MCF 10A (cell line): ENCODE measurements at places on chromosomes 2 and 18.
A peak's percentile ranks its signal among the peaks of the same experiment; 100 is the strongest.

GRCh38 chr2:206163251-206163880 is 3.7 kb downstream of the EEF1B2 start:
- H3K4me3 ChIP-seq = no peak overlapping the region
- peaks cover 12% of the 10 kb centered on the region for H3K4me1 ChIP-seq
- H3K27ac ChIP-seq = no peak overlapping the region
- peaks cover 75% of the 10 kb centered on the region for H3K36me3 ChIP-seq
- no peaks in the 10 kb centered on the region for H3K27me3 ChIP-seq

DNA sequence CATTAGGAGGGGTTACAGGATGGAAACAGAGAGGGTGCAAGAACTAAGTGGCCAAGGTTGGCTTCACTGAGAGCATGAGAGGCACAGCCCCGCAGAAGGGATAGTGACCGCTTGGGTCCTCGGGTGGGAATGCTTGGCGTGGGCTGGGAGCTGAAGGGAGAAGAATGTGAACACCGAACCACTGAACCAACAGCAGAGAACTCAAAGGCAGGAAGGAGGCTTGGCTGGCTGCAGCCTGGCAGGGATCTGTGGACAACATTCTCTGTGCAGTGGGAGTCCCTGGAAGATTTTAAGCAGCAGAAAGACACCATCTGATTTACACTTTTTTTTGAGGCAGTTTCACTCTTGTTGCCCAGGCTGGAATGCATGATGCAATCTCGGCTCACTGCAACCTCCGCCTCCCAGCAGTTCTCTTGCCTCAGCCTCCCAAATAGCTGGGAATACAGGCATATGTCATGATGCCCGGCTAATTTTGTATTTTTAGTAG is 33.9 kb downstream of the SOWAHC start:
- no peaks in the 10 kb centered on the region for H3K36me3 ChIP-seq
- H3K27me3 ChIP-seq = no peaks in the 10 kb centered on the region
- DNase-seq = no peak

DNA sequence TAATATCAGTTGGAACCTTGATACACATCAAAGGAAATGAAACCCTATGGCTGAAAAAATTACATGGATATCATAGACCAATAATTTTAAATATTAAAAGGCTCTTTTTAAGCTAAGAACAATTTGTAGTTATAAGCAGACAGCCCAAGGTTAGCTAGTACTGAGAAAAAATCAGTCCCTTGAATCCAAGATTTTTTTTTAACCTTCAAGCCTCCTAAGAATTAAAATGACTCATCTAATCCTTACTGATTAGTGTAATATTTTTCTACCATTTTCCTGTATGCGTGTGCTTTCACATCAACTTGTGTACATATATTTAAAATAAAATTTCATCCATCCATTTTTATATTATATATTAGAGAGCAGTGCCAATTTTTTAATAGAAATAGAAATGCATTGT is 1004.9 kb upstream of the ZEB2 start:
- H3K27me3 ChIP-seq = no peaks in the 10 kb centered on the region
- H3K36me3 ChIP-seq = no peaks in the 10 kb centered on the region
- no peak for DNase-seq
- H3K27ac ChIP-seq = no peak overlapping the region
- no peak overlapping the region for H3K4me3 ChIP-seq

GRCh38 chr2:104408266-104408665 is 445.6 kb upstream of the POU3F3 start:
- no peak for DNase-seq
- H3K27me3 ChIP-seq = peaks cover 81% of the 10 kb centered on the region
- no peak overlapping the region for H3K4me3 ChIP-seq
- H3K36me3 ChIP-seq = no peaks in the 10 kb centered on the region

- no peaks in the 10 kb centered on the region for H3K27me3 ChIP-seq
- peaks cover 27% of the 10 kb centered on the region for H3K36me3 ChIP-seq
- DNase-seq = no peak
- H3K4me3 ChIP-seq = no peak overlapping the region
Observed at GRCh38 chr2:9213477-9214051, 7.0 kb downstream of the ASAP2 start.

GRCh38 chr18:6482198-6482977 is 67.7 kb upstream of the L3MBTL4 start:
- peak overlapping the region; percentile 30 for H3K4me3 ChIP-seq
- DNase-seq = peak; percentile 65
- H3K4me1 ChIP-seq = peaks cover 14% of the 10 kb centered on the region
- H3K27ac ChIP-seq = no peak overlapping the region

GRCh38 chr2:209719034-209719433 is 52.6 kb upstream of the UNC80 start:
- H3K4me3 ChIP-seq = no peak overlapping the region
- DNase-seq = peak; percentile 53
- H3K4me1 ChIP-seq = peaks cover 5% of the 10 kb centered on the region
- no peaks in the 10 kb centered on the region for H3K36me3 ChIP-seq
- H3K27me3 ChIP-seq = no peaks in the 10 kb centered on the region

DNA sequence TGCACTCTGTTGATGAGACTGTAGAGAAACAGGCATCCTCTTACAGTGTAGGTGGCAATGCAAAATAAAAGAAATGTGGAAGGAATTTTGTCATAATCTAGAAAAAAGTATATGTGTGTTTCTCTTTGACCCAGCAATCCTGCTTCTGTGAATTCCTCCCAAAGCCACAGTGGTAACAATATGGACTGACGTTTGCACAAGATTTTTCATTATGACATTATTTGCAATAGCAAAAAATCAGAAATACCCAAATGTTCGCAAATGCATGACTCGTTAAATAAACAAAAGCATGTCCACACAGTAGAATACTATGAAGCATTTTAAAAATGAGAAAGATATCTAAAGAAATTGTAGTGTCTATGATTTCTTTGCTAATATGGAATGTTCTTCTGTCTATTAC is 255.2 kb upstream of the NRP2 start:
- H3K27ac ChIP-seq = no peak overlapping the region
- H3K4me3 ChIP-seq = no peak overlapping the region
- peak; percentile 29 for DNase-seq

- peaks cover 22% of the 10 kb centered on the region for H3K36me3 ChIP-seq
- peaks cover 26% of the 10 kb centered on the region for H3K4me1 ChIP-seq
- H3K27ac ChIP-seq = no peak overlapping the region
Observed at GRCh38 chr2:230749111-230749510, 36.5 kb downstream of the CAB39 start.

DNA sequence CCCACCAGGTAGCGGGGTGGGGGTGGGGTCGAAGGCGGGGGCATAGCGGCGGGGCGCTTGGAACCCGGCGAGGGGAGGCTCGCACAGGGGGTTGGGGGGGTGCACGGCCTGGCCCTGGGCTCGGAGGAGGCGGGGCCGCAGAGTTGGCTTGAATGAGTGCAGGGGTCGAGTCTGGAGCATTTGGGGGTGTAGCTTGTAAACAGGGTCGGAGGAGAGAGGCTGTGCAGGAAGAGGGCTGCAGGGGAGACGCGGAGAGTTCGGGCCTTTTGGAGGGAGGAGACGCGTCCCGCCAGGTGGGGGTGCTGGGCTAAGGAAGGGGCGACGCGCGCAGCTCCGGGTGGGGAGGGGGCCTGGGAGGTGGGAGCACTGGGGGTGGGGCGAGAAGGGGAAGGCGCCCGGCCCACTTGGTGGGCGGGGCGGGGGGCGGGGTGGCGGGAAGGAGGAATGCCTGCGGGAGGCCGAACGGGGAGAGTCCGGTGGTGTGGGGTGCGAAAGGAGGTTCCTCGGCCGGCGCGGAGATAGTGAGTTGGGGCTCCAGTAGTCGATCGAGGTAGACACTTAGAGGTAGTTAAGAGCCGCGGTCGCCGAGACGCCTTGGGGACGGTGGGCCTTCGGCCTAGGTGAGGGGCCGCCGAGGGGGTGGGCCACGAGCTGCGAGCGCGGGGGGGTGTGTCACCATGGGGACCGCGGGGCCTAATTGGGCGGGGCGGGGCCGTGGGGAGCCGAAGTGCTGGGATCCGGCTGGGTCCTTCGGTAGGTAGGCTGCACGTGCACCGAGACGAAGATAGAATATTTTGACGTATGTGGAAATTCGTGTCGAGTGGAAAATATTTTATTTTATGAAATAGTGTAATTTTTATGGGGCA is 774 bp downstream of the MSH6 start:
- peak overlapping the region; percentile 75 for H3K27ac ChIP-seq
- peaks cover 14% of the 10 kb centered on the region for H3K4me1 ChIP-seq
- peak overlapping the region; percentile 92 for H3K4me3 ChIP-seq
